ENCODE measurements at places on chromosomes 3 and 15.

GRCh38 chr3:30353711-30354467, 252.5 kb upstream of the TGFBR2 start:
- DNase-seq, result no peak

DNA sequence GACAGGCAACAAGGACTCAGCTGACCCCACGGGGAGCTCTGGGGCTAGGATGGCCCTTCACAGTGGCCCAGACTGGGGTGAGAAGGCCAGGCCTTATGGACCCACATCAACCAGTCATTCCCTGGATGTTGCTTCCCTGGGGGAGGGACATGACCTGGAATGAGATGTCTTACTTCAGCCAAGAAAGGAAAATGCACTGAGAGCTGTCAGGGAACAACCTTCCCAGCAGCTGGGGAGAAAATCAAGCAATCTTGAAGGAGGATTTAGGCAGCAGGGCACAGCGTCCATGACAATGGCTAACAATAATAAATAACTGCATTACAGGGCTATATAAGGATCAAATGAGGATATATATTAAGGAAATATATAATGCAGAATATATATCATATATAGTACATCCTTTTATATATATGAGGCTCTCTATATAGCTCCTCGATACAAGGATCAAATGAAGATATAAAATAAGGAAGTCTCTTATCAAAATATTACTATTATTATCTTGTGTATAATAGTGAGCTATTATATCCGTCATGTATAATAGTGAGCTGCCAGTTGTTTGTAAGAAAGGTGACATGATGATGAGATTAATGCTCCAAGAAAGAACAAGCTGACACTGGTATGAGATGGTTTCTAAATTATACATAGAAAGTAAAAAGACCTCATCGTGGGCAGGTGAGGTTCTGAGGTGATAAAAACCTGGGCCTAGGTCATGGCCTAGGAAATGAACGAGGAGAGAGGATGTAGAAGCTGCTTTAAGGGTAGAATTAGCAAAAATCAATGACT, 117.8 kb upstream of the LIPC start:
- DNase-seq, result no peak

DNA sequence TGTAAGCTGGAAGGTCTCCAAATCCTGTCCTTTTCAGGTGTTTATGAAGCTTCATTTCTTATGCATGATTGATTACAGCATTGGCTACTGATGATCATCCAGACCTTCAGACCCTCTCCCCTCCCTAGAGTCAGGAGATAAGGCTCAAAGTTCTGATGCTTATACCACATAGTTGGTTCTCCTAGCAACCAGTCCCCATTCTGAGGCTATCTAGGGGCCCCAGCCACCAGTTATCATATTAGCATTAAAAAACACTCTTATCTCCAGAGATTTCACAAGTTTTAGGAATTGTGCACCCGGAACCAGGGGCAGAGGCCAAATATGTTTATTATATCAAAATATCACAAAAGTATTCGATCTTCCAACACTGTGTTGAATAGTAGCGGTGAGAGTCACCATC, 953.1 kb downstream of the FHIT start:
- DNase-seq, result no peak

DNA sequence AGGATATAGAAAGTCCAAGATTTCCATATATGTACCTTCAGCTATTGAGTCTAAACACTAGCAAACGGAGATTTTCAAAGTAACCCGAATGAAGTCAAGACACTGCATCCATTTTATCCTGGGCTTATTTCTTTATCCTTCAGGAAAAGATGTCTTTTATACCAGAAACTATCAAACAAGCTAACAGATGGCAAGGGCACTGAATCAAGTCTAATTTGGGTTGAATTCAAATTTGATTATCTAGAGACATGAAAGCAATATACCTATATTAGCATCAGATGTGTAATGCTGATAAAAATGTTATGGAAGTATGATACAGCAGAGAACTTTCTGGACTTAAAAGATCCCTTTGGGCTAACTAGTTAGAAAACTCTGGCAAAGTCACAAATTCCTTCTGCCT, 138.3 kb upstream of the TSPAN3 start:
- DNase-seq, result no peak

DNA sequence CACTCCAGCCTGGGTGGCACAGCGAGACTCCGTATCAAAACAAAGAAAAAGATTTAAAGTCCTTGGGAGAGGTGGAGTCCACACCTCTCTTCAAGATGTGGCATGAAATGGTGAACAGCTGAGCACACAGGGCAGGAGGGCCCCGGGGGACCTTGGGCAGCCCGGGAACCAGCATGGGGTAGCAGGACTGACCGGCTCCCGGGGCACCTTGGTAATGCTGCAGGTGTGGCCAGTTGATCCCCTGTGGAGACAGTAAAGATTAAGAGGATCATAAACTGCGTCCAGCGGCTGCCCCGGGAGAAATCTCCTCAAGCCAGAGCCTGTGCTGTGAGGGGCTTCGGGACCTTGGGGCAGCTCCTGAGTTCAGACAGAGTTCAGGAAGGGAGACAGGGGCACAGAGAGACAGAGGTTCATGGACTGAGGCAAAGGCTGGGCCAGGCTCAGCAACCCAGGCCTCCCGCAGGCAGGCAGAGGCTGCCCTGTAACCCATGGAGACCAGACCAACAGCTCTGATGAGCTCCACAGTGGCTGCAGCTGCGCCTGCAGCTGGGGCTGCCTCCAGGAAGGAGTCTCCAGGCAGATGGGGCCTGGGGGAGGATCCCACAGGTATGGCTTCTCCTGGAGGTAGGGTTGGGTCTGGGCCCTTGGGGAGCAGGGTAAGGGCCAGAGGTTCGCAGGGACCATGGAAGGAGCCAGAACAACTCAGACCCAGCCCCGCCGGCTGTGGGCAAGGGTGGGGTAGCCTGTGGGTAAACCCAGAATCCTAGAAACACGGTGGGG, at the start of gene NR2E3:
TSS of gene NR2E3 (plus strand) at position 299 of the 780 bp plus-strand sequence. CDS start at position 489, 190 bp downstream.
- peak; percentile 20 for DNase-seq

- no peak for DNase-seq
These were observed 362.8 kb downstream of the PTPRG start for GRCh38 chr3:61924090-61924735.

DNA sequence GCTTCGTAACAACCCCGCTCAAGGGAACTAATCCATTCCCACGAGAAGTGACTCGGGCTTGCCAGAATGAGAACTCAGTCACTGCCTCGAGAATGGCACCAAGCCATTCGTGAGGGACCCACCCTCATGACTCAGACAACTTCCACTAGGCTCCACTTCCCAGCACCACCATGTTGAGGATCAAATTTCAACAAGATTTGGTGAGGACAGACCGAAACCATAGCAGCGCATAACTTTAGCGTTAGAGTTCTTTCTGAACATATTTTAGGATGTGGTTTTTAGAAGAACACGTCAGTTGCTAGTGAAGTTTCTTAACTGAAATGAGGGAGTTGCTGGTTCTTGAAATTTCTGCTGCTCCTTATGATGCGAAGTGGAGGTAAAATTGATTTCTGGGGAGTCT, 13.5 kb downstream of the PTPRG start:
- no peak for DNase-seq

GRCh38 chr3:169857811-169858210, 11.9 kb downstream of the LRRC31 start:
- no peak for DNase-seq

- DNase-seq, result no peak
These were observed 34.3 kb downstream of the GOLIM4 start for GRCh38 chr3:168061332-168061996.

GRCh38 chr3:94431876-94432570, 369.2 kb downstream of the NSUN3 start:
- no peak for DNase-seq

- DNase-seq, result no peak
These were observed 46.4 kb downstream of the RPLP1 start for GRCh38 chr15:69498987-69499386.

- no peak for DNase-seq
These were observed 22.2 kb upstream of the GMPPB start for GRCh38 chr3:49745986-49746385.

DNA sequence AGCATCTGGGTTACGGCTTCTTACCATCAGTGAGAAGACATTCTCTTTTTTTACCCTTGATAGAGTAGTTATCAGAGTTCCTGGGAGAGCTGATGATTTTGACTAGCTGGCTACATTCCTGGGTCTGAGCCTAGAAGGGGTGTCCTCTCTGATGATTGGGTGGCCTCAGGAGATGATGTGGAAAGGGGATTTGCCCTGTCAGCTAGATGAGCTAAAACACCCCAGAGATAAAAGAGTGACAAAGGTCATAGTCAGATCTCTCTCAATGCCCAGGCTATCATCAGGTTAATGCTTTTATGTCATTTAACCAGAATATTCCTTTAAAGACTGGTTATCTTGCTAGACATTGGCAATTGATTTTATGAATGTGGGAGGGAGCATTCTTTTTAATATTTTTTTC, 130.2 kb downstream of the KCNAB1 start:
- no peak for DNase-seq

GRCh38 chr3:14434126-14434497, 31.7 kb downstream of the SLC6A6 start:
- DNase-seq, result no peak

GRCh38 chr3:42680806-42681205, 4.5 kb upstream of the KLHL40 start:
- no peak for DNase-seq

DNA sequence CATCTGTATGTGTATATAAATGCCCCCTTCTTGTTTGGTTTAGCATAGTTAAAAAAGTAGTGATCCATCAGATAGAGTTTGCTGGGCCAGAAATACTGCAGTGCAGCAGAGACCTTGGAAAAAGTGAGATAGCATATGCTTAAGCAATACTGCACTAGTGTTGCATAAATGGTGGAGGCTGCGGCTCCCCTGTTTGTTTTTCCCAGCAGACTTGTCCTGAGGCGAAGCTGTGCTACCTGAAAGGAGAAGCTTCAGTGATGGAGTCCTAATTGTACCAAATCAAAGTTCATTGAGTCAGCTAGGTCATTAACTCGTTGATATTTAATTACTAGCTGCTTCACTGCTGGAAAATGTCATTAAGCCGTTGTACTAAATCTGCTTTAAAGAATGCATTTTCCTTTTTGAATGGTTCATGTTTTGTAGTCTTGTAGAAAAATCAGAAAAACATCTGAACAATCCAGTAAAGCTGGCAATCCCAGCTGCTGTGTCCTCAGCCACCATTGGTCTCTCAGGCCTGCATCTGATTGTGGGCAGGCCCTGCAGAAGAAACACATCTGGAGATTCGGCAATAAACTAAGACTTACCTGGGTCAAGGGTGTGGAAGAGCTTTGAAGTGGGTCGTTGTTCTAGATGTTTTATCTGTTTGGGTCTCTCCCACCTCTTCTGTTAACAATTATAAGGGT, 169.6 kb downstream of the B3GALNT1 start:
- no peak for DNase-seq

DNA sequence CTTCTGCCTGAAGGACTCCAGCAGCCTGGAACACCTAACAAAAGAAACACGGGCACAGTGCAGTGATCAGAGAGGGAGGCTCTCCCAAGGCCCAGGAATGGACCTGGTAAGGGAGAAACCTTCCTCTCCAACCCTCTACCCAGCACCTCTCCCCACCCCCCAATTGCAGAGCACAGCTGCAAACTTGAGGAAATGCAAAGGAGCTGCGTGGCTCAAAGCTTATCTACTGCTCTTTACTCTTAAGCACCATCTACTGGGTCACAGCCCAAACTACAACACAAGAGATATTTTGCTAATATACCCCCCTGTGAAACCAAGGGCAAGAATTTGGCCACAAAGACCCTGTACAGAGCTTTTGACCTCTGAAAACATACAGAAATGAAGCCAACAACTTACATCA, 328.3 kb downstream of the OXSM start:
- DNase-seq, result no peak

DNA sequence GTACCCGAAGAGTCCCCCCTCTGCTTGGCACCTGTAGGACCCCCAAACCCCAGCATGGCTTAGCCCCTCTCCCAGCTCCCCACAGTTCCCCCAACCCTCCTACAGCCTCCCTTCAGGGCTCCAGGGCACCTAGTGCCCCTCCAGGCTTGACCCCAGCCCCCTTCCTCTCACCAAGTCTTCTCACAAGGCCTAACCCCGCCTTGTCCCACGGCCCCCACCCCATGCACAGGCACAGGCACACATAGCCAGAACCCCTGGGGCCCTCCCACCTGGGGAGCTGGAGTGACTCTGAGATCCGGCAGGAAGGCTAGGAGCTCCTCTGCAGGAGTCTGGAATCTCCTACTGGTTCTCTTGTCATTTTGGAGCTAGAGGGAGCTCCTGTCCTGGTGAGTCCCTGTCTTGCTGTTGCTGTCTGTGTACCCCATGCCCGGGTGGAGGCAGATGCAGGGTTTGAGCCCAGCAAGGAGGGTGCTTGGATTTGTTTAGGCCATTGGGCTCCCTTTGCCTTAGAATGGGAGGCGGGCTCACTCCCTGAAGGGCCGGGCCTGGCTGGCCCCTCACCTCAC, 39.6 kb downstream of the KLF13 start:
- DNase-seq, result peak; percentile 55

- no peak for DNase-seq
These were observed 1.4 kb downstream of the MAPK6 start for GRCh38 chr15:52020221-52021085.

- DNase-seq, result no peak
These were observed 14.8 kb upstream of the LIPC start for GRCh38 chr15:58416963-58417362.

GRCh38 chr3:105260385-105260784, 106.3 kb upstream of the ALCAM start:
- DNase-seq, result no peak

DNA sequence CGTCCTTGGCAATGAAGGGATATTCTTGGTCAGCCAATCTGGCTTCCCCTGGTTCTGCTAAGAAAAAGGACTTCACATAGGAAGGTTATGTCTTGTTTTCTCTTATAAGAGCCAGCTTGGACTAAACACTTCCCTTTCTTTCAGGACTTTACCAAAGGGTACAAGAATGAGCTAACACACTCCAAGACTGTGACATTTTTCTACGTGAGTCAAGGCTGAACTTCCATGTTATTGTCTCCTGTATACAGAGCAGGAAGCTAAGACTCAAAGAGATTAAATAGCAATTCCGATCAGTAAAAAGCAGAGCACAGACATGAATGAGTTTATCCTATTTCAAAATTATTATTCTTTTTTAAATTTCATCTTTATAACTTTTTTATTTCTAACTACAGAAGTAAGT, 63.3 kb upstream of the STT3B start:
- DNase-seq, result no peak

DNA sequence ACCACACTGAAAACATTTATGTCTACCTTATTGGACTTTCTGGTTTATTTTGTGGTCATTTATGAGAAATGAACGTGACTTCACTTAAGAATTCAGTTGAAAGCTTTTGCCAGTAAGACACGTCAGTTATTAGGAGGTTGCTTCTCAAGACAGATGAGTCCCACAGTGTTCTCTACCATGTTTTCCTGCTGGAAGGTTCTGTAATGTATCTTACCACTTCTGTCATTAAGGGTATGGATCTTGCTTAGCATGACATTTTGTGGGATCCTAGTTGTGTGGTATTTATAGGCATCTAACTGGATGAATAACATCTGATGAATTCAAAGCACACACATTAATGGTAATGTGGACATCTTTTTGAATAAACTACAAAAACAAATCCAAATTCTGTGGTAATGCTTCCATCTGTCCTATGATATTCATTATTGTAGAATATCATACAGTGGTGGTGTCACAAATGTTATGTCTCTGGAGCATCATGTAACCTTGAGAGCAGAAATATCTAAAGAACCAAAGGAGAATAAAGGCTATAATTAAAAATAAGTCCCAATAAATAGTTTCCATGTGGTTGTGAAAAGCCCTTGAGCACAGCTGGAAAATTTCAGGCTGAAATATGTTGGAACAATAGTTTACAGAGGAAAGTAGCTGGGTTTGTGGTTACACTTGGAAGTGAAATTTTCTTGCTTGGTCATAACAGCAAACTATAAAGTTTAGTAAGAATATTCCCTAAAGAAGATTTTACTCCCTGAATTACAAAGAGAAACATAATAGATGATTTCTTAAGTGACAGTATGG, 61.5 kb downstream of the C3orf38 start:
- DNase-seq, result no peak

GRCh38 chr3:57729334-57730045, 26.6 kb upstream of the SLMAP start:
- no peak for DNase-seq

Measured in SK-N-SH (cell line).